ENCODE measurements at places on chromosomes 13 and 19.

- DNase-seq, result no peak
These were observed 18.9 kb upstream of the TFDP1 start for GRCh38 chr13:113565526-113566226.

DNA sequence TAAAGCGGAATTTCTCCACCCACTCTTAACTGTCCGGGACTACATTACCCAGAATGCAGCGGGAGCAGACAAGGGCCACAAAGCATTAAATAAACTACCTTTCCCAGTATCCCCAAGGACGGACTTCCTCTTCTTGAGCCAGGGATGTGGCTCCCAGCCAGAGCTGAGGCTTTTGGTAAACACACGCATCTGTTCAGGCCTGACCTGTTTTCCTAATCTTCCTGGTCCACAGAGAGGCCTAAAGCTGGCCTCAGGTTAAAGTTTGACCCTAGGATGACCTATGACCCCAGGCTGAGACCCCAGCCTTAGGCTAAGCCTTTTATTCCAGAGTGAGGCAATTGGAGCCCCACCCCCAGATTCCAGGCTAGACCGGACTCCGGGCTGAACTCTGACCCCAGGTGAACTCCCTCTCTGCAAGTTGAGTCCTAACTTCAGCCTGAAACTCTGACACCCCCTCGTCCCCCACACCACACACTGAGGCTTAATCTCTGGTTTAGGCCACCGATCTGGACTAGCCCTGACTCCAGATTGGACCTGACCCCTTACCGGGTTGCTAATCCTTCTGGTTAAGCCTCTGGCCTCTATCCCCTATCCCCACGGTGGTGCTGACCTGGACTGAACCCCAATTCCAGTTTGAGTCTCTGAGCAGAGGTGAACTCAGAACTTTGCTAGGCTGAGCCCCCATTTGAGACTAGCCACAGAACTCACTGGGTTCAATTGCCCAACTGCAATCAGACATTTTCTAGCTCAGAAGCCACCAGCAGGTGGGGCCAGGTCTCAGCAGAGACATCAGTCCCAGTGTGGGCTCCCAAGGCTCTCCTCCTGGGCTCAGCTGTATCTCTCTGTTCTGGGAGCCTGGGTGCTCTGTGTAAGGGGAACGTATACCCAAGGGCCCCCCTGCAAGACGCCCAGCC, 750 bp upstream of the GPR108 start:
- peak; percentile 76 for DNase-seq

- DNase-seq, result no peak
These were observed 590.8 kb downstream of the LMO7 start for GRCh38 chr13:76226941-76227340.

GRCh38 chr13:112067871-112068539, 1.1 kb downstream of the SOX1 start:
- DNase-seq, result no peak

GRCh38 chr19:5078182-5078581, 109.3 kb downstream of the KDM4B start:
- no peak for DNase-seq
